ENCODE measurements at places on chromosomes 2 and 18.
A peak's percentile ranks its signal among the peaks of the same experiment; 100 is the strongest.

- DNase-seq: no peak
These were observed 14.6 kb downstream of the UGP2 start for GRCh38 chr2:63856303-63856603.

DNA sequence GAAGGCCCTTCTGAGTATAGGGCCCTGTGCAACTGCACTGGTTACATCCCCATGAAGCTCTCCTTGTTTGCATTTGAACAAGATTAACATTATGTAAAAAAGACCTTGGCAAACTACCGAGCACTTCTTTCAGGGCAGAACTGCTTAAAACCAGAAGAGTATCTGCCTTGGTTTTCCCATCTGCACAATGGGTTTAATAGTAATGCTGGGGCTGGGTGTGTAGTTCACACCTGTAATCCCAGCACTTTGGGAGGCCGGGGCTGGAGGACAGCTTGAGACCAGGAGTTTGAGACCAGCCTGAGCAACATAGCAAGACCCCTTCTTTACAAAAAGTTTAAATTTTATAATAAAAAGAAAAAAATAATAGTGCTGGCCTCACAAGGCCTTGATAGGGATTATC lies 8.5 kb downstream of the PLA2R1 start:
- no peak for DNase-seq

- DNase-seq: peak; percentile 81
These were observed 141.8 kb downstream of the MYO1B start for GRCh38 chr2:191386938-191387536.

DNA sequence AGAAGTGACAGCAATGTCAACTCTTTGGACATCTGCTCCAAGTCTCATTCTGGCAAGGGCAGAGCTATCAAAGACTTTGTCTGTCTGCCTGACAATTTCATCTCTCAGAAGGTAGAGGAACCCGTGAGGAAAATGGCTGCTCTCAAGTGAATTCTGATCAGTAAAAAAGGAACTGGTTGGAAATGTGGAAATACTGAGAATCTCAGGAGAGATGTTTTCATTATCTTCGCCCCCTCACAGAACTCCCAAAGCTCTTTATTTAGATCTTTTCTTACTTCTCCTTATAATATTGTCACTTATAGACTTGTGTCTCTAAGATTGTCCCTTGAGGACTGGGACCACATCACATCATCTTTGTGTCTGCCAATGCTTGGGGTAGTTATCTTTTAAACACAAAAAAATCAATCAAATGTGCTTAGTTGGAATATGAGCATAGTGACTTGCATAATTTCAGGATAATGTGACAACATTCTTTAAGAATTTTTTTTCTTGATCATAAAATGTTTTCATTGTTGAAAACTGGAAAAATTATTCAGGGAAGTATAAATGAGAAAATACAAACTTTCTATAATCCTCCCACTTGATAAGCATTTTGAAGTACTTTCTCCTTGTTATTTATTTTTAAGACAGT lies 68.2 kb upstream of the ITGB6 start:
- DNase-seq: no peak

- DNase-seq: no peak
These were observed 548.9 kb upstream of the SYT4 start for GRCh38 chr18:43826215-43826614.

DNA sequence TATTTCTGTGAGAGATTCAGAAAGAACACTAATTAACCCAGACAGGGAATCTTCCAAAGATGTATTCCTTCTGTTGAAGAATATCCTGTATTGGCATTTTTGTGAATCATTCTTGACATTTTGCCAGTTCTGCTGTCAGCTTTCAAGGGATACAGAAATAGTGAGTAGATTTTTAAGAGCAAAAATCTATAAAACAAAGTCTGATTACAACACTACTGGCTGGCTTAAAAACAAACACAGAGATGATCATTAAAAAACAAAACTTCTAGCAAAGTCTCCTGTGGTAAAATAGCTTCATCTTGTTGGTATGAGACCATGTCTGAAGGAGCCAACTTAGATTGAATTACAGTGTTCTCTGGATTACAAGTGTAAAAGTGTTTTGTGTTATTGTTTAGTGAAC lies 866.3 kb upstream of the KLHL29 start:
- no peak for DNase-seq

- no peak for DNase-seq
These were observed 56.1 kb downstream of the RBM43 start for GRCh38 chr2:151205571-151205970.

DNA sequence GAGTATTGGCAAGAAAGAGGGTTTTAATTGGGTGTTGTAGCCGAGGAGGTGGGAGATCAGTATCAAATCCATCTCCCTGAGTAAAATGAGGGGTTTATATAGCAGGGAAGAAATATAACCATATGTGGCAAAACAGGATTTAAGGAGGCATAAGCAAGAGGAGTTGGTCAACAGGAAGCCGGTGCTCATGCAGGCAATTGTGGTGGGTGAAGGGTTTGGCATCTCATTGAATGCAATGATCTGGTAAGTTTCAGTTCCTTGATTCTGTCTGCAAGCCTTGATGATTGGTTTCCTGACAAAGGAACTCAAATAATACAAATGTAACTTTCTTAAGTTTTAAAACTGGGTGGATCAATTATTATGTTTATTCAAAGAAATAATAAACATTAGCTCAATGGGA lies 564.4 kb upstream of the LINC00305 start:
- DNase-seq: no peak

DNA sequence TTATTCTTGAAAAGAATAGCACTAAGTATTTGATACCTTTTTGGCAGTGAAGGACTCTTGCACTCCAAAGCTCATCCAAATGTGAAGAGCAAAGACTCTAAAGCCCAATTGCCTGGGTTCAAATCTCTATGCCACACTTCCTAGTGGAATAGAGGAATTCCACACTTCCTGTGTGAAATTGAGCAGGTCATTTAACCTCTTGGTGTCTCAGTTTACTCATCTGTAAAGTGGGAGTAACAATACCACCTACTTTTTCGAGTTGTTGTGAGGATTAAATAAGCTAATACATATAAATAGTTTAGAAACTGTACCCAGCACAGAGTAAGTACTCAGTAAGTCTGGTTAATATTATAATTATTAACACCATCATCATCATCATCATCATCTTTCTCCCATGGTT lies 72.6 kb downstream of the AP1S3 start:
- DNase-seq: no peak

DNA sequence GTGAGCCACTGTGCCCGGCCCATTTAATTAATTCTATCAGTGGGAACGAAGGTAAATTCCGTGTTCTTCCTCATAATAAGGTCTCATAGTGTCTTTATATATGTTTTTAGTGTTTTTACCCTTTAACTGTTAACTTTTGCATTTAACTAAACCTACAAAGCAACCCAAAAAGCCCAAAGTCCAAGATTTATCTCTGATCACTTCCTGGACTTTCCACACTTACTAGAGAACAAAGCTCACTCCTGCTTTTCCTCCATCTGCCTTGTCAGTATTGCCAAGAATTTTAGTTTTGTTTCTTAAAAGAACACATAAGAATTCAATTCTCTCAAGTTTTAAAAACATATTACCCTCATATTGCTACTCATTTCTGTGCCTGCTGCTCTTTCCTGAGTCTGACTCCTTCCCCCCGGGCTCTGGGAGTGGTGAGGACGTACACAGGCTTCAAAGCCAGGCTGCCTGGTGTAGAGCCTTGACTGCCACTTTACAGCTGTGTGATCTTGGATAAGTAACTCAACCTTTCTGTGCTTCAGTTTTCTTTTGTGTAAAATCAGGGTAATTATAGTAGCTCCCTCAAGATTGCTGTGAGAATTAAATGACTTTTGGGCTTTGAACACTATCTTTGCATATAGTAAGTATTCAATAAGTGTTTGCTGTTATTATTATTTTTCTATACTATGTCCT lies 24.9 kb upstream of the GPR155 start:
- no peak for DNase-seq

DNA sequence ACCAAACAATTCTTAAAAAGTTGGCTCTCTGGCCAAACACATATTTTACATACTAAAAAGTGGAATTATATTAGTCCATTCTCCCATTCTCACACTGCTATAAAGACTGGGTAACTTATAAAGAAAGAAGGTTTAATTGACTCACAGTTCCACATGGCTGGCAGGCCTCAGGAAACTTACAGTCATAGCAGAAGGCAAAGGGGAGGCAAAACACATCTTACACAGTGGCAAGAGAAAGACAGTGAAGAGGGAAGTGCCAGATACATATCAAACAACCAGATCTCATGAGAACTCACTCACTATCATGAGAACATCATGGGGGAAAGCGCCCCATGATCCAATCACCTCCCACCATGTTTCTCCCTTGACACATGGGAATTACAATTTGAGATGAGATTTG lies 42.6 kb downstream of the EDAR start:
- no peak for DNase-seq

GRCh38 chr18:12973562-12974213 lies 17.5 kb upstream of the CEP192 start:
- no peak for DNase-seq

GRCh38 chr2:161421686-161422085 lies 5.6 kb downstream of the TBR1 start:
- no peak for DNase-seq

- DNase-seq: no peak
These were observed 87.9 kb upstream of the ALPP start for GRCh38 chr2:232290668-232291067.

GRCh38 chr18:44949967-44950366 lies 269.3 kb downstream of the SETBP1 start:
- no peak for DNase-seq

- no peak for DNase-seq
These were observed 45.7 kb downstream of the FAM210A start for GRCh38 chr18:13680612-13681011.

DNA sequence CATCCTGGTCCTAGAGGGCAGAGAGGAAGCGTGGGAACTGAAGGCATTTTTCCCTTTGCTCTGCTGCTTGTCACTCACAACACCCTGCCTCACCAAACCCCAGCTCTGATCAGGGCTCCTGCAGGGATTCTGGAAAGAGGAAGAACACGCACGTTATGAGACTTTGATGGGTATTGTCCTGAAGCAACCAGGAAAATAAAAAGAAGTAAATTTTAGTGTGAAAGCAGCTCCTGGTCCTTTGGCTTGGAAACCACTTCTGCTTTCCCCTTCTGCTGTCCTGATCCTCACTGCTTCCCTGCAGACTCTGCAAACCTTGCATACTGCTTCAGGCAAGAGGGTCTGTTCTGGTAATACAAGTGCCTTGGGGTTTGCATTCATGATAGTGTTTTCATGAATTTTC lies 164.1 kb downstream of the SLC8A1 start:
- no peak for DNase-seq

DNA sequence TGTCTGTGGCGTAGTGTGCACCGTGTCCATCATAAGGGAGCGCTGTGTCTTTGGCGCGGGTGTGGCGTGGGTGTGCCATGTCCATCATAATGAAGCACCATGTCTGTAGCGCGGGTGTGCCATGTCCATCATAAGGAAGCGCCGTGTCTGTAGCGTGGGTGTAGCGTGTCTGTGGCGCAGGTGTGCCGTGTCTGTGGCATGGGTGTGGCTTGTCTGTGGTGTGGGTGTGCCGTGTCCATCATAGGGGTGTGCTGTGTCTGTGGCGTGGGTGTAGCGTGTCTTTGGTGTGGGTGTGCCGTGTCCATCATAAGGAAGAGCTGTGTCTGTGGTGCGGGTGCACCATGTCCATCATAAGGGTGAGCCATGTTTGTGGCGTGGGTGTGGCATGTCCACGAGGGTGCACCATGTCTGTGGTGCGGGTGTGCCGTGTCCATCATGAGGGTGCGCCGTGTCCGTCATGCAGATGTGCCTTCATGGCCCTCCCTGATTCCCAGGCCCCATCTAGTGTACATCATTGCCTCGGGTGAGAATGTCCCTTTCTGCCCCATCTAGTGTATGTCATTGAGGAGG lies 275.0 kb downstream of the GBX2 start:
- no peak for DNase-seq

DNA sequence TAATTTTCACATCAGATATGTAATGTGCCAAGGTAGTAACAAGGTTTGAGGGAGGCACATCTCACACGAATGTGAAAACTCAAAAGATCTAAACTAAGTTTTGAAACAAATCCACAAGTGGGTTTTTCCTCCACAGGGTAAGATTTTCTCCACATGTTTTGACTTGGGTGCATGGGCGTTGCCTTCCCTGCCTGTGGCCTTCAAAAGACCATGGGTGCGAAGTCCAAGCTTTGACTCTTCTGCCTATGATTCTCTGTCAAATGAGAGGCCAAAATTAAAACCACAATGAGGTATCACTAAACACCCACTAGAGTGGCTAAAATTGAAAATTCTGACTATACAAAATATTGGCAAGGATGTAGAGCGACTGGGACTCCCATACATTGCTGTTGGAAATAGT lies 30.7 kb downstream of the NIFK start:
- DNase-seq: no peak

DNA sequence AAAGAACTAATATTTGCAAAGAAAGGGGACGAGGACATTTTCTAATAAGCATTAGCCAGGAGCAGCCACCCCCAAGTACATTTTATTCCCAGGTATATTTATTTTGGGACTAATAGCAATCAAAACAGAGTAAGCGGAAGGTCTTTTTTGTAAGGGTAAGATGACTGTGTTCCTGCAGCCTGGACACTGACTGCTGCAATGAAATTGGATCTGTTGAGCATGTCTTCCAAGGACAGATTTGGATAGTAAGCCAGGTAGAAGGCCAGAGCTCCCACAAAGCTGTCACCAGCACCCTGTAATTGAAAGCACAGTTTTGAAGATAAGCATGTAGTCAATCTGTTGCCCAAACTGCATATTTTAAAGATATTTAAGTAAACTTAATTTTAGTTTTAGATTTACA lies 10.0 kb downstream of the MRPL33 start:
- DNase-seq: no peak

GRCh38 chr2:70692256-70692655 lies 75.7 kb downstream of the ADD2 start:
- no peak for DNase-seq

- no peak for DNase-seq
These were observed 363.9 kb downstream of the KCNJ3 start for GRCh38 chr2:155062250-155062921.

DNA sequence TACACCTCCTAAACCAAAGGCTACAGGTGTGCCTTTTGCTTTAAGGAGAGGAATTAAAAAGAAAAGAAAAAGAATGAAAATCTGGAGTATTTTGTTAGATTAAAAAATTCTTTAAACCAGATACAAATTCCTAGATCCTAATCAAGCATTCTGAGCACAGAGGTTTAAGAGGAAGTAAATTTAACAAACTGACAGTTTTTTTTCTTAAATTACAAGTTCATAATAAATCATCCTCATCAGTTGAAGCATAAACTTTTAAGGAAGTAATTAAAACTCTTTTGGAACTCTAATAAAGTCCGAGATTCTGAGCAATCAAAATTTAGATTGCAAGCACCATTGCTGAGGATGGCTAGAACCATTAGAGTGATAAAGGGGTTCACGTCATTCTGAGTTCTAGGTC lies 75.1 kb downstream of the POLE4 start:
- DNase-seq: no peak

DNA sequence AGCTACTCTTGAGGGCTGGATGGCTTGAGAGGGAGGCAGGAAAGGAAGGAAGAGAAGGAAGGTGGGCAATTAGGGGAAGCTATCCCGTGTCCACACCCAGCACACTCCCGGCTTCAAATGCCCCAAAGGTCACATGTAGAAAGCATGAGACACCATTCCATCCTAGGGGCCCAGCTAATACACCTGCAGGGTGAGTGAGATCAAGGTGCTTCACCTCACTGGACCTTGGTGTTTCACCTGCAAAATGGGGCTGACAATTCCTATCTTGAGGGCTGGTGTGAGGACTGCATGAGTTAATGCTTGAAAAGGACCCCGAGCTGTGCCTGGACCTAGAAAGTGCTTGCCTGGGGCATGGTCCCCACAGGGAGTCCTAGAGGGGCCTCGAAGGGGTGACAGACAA lies 50.8 kb upstream of the SMAD7 start:
- DNase-seq: no peak

GRCh38 chr2:79622508-79622907 lies 109.7 kb downstream of the CTNNA2 start:
- no peak for DNase-seq

Data from adipocyte (in vitro differentiated cells).